ENCODE measurements at places on chromosomes 16 and 17. TPM values are rescaled to one million over a fixed set of nuclear protein-coding genes. Genes with fewer than 3 reads are reported as not detected.
A peak's percentile ranks its signal among the peaks of the same experiment; 100 is the strongest.

UMOD gene
- not detected for total RNA-seq

IQCK gene
- total RNA-seq = 9.8 TPM

KIFC3 gene
- total RNA-seq = 76.8 TPM

- DNase-seq = peak; percentile 60
Measured at GRCh38 chr17:66564992-66565465, 262.6 kb downstream of the PRKCA start.

GRCh38 chr17:8821446-8822105 is 22.4 kb upstream of the MFSD6L start:
- DNase-seq = peak; percentile 62

GRCh38 chr17:50689956-50690886 is 17.5 kb downstream of the ANKRD40 start:
- no peak for DNase-seq

DNA sequence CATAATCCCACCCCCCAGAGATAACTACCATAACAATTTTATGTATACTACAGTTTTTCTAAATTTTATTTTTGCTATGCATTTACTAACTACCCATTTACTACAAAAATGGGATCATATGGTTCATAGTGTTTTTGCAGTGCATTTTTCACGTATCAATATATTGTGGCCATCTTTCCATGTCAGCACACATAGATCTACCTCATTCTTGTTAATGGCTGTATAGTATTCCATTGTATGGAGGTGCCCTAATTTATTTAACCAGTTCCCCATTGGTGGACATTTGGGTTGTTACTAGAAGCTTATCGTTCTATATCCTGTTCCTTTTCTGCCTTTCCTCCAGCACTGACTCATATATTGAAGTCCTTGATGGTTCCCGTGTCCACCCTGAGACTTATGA is 22.7 kb downstream of the PROCA1 start:
- DNase-seq = no peak

DNA sequence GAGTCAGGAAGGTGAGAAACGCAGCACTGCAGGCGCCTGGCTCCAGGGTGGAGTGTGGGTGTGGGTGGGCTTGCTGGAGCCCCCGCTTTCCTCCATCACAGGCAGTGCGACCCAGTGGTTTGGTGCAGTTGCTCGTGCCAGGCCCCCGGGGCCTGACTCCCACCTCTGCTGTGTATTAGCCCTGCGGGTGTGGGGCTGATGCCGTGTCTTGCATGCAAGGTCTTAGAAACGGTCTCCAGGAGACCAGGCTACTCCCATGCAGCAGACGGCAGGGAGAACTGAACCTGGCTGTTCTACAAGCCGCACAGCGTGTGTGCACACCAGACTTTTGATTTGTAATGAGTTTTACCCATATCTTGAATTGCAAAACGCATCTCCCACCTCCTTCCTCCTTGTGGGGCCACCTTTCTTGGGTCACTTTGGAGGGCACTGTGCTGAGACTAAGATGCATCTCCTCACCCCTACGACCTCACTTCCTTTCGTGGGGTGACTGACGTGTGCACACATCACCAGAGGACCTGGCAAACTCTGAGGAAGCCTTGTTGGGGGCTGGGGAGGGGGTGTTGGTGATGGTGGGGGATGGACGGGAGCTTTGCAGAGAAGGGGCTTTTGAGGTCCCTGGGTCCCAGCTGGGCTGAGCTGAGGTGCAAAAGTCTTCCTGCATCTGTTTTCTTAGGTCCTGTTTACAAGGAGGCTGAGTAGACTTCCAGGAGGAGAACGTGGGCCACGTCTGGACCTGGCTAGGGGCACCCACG is 101.8 kb upstream of the TNRC6C start:
- no peak for DNase-seq

DNA sequence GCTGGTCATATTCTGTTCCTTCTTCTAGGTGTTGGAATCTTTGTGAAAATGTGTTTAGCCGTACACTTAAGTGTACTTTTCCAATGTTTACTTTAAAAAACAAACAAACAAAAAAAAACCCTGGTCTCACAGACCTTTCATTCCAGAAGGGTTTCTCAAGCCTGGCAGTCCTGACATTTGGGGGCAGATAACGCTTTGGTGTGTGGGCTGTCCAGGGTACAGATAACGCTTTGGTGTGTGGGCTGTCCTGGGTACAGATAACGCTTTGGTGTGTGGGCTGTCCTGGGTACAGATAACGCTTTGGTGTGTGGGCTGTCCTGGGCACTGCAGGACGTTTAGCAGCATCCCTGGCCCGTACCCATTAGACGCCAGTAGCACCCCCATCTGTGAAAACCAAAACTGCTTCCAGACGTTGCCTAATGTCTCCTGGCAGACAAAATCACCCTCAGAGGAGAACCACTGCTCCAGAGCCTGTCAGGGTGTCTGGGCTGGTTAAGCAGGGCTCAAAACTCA is 15.2 kb upstream of the FLCN start:
- DNase-seq = no peak

DNA sequence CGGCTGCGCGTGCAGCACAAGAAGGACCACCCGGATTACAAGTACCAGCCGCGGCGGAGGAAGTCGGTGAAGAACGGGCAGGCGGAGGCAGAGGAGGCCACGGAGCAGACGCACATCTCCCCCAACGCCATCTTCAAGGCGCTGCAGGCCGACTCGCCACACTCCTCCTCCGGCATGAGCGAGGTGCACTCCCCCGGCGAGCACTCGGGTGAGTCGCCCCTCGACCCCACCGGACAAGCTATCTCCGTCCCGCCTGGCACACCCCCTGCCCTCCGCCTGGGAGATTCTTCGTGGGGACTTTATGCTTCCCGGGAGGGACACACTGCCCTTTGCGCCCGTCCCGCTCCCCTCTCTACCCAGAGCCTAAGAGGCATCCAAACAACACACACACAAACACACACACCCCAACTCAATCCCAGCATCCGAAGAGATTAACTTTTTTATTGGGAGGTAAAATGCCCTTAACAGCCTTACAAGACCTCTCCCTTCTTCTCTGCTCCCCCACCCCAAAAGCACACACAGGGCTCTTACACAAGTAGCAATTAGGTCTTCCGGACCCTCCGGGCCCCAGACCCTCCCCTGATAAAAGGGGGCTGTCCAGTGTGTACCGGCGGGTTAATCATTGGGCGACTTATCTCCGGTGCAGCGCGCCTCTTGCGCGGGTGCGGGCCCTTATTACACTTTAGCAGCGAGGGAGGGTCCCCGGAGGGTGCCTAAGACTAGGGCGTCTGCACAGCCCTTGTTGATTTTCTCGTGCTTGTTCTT is 2.1 kb downstream of the SOX9 start:
- no peak for DNase-seq
